ENCODE measurements at places on chromosomes 11 and 22.

GRCh38 chr22:49997251-49997599 lies 15.3 kb downstream of the IL17REL start:
- no peak for DNase-seq

DNA sequence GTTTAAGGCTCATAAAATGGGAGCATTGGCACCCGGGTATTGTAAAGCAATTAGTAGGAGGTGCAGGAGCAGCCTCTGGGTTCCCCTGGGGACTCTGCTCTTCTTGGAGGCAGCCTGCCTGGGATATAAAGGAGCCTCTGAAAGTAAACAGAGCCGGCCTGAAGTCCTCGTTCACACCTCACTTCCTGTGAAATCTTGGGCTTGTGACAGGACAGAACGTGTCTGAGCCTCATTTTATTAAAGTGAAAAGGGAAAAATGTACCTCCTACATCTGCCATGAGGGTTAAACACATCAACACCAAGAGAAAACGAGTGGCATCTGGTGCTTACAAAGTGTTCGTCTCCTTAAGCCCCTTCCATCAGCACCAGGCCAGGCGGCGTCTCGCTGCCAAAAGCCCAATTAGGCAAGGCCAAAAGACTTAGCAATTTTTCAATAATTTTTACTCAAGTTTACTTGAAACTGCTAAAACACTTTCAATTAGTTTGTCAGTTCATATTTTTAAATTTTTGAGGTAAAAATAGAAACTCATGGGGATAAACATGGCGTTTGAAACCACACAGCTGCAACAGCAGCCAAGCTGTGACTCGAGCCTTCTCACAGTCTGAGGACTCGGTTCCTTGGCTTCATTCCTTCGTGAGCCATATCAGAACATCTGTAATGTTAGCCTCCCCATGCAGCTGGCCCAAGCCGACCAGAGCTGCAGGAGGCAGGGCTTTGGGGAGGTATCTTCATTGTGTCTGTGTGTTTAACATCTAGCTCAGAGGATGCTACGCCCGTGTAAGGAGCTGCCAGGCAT lies 33.6 kb downstream of the MAP6 start:
- DNase-seq = peak; percentile 42

GRCh38 chr11:69086152-69087132 lies 37.7 kb downstream of the TPCN2 start:
- DNase-seq = no peak

DNA sequence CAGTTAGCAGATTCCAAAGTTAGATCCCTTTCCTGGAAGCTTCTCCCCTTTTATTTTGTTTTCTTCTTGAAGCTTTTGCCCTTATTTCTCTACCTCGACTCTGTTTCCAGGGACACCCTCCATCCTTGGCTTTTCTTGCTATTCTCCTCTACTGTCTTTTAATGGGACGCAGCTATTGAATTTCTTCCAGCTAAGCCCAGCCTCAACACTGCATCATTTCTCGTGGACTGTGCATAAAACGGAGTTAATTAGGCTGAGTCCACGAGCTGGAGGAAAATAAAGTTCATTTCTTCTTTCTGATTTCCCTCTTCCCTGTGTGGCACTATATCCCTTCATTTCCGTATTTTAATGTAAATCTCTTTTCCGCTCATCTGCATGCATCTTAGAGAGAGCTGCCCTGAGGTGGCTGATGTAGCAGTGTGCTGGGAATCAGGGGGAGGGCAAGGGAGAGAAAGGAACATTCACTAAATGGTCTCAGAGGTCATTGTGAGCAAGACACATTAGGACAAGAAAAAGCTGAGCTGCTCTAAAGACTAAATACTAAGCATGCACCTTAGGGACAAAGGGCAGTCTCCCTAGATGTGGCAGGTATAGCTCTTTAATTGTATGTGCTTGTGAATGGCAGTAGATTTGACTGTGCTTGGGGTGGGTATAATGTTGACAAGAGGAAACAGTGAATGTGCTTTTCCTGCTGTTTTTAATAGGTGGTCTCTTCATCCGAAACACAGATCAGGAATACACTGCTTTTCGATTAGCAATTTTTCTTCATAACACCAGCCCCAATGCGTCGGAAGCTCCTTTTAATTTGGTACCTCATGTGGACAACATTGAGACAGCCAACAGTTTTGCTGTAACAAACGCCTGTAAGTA lies 1.9 kb downstream of the GRIA4 start:
- DNase-seq = peak; percentile 14

- DNase-seq = peak; percentile 95
These were observed 89.0 kb upstream of the PARVA start for GRCh38 chr11:12288212-12288930.

DNA sequence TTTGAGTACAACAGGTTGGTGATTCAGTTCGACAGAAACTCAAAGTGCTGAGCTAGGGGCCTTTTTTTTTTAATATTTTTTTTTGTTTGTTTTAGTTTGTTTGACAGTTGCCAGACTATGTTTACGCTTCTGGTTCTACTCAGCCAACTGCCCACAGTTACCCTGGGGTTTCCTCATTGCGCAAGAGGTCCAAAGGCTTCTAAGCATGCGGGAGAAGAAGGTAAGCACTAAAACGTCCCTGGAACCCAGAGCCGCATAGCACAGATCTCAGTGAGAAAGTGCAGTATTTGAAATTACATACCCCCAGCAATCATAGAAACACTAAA lies 649 bp downstream of the PRRG4 start:
- no peak for DNase-seq

GRCh38 chr22:35359380-35360065 lies 21.4 kb upstream of the HMOX1 start:
- DNase-seq = no peak

DNA sequence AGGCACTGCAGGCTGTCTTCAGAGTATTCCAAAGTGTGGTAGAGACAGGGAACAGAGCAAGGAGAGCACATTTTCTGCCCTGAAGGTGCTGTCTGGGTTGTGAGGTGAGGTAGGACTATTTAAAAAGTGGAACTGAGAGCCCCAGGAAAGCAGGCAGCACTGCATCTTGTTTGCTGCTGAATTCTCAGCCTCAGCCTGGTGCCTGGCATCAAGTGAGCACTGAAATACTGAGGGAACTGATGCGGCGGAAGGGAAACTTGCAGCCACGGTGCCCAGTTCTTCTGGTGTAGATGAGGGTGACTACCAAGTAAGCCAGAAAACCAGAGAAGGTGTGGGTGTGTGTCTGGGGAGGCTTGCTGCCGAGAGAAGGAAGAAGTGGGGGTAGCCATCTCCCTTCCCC lies 59.5 kb downstream of the TNRC6B start:
- no peak for DNase-seq

DNA sequence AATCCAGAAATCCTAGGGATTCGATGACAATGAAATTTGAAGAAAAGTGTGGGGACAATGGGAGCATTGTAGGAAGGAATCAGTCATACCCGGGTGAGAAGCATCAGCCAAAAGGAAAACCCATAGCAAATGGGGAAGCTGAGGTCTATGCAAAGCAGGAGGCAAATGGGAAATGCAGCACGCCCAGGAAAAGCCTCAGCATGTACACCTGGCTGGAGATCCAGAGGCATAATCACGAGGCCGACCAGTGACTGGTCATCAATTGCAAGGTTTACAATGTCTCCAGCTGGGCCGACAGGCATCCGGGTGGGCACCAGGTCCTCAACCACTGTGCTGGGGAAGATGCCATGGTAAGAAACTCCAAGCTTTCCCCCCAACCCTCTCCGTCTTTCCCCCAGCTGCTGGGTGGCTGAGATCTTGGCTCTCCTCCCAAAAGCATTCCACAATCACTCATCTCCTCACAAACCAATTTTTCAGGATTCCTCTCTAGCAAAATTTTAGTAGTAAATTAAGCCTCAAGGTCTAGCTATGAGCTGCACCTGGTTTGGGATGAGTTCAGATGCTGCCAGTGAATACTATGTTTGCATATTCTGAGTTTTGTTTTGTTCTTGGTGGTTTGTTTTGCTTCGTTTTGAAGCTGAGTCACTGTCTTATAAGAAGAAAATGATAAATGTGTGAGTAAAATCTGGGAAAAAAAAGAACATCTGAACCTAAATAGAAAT lies 98.0 kb upstream of the OR5AK2 start:
- DNase-seq = no peak

- no peak for DNase-seq
These were observed 816.3 kb downstream of the OPCML start for GRCh38 chr11:132716037-132716436.

DNA sequence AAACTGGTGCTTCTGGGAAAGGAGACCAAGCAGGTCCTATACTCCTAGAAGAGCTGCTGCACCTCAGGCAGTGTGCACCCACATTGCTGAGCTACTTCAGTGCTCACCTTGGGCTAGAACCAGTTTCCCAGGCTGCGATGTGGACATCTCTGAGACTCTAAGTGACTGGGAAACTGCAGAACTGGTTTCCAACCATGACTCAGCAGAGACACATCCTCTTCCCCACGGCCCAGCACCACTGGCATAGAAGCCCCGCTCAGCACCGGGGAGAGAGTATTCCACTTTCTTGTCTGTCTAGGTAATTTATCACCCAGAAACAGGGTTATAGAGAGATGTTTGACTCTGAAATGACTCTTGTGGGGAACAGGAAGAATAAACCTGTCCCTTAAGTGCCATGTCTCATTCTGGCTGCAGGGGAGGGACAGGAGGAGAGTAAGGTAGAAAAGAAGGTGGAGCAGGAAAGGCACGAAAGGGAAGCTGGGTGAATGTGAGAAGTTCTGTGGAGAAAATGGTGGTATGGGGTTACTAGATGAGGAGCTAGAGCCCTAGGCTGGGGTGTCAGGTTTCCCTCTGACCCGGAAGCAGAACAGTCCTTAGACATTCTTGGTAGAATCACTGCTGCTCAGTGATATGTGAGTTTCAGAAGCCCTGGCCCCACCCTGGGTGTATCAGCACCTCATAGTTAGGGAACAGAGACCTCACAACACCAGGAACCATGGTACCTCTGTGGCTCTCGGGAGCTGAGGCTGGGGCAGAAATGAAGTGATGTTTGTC lies 340.4 kb upstream of the NCAM1 start:
- DNase-seq = no peak

GRCh38 chr11:126333142-126333541 lies 22.3 kb upstream of the ST3GAL4 start:
- no peak for DNase-seq

DNA sequence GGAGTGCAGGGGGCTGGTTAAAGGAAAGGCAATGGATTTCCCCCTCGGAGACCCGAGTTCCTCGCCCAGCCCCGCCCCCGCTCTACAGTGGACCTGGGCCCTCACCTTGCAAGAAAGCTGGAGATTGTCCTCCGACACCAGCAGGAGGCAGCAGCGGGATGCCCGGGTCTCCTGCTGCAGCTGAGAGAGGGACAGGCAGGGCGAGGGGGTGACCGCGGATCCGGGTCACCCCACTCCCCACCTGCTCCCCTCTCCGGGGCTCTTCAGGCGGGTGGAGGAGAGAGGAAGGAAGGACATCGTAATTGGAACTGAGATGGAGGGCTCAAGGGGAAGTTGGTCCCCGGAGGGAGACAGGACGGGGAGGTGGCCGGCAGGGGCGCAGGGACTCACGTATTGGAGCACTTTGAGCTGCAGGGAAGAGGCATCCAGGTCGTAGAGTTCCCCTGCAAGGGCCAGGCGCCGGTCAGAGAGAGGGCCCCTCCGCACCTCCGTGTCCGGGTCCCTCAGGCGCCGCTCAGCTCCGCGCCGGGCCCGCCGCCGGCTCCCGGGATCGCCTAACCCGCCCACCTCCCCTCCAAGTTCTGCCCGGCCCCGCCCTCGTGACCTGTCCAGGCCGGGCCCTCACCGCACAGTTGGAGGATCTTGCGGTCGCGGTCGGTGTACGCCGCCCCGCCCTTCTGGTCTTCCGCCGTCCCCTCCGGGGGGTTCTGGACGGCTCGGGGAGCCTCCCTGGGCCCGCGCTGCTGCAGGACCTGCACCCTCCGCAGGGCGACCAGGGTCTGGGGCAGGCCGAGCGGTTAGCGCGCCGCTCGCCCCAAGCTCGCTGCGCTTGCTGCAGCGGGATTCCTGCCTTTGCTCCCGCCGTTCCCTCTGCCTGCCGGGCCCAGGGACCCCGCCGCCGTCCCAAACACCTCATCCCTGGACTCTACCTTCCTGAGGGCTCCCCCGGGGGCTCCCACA lies 84.1 kb downstream of the PDE2A start:
- DNase-seq = peak; percentile 16

GRCh38 chr22:30046716-30047363 lies 33.4 kb upstream of the HORMAD2 start:
- no peak for DNase-seq

DNA sequence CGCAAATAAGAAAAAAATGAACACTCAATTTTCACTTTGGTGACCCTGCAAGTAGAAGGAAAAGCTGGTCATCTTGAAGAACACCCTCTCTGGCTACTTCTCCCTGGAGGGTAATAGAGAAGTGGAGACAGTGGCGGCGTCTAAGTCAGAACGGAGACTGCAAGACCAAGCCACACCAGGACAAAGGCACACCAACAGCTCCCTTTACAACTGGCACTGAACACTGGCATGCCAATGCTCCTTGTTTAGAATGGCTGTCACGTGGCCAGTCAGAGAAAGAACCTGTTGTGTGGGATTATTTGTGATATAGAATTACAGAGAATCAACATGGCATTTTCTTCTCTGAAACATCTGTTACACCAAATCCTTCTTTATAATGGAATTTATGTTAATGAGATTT lies 61.3 kb upstream of the YPEL1 start:
- DNase-seq = peak; percentile 73

- DNase-seq = peak; percentile 24
These were observed 143.2 kb downstream of the BBOX1 start for GRCh38 chr11:27183672-27184457.

- peak; percentile 70 for DNase-seq
These were observed 6.5 kb downstream of the DCPS start for GRCh38 chr11:126310200-126310991.

DNA sequence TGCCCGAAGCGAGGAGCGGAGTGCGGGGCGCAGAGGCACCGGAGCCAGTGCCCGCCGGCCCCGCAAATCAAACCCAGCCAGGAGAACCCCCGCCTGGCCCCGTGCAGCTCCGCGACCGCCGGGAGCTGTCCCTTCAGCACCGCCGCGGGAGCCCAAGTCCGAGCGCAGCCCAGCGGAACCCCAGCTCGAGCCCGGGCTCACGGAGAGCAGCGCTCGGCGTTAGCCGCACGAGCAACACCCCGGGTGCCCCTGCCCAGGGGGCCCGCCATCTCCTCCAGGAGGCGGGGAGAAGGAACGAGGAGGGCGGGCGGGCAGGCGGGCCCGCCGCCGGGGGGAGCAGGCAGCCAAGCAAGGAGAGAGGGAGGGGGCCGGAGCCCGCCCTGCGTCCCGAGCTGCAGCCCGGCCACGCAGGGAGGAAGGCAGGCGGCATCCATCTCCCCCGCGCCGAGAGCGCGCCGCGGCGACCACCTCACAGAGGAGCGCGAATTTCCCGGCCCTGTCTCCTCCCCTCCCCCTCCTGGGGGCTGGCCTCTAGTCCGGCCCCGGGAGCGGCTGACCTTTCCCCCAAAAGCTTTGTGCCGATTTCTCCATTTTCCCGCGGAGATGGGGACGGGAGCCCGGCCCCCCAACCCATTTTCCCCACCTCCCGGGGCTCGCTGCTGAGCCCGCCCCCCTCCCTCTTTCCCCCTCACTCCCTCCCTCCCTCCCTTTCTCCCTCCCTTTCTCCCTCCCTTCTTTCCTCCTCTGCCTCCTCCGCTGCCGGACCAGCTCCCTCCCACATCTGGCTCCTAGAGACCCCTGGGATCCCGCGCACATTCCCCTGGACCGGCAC lies 621 bp downstream of the KCNC1 start:
- DNase-seq = peak; percentile 64

Measured in NCI-H524 (cell line).